Epithelial cell of esophagus (primary cell): ENCODE measurements at places on chromosomes 3 and 15.
A peak's percentile ranks its signal among the peaks of the same experiment; 100 is the strongest.

DNA sequence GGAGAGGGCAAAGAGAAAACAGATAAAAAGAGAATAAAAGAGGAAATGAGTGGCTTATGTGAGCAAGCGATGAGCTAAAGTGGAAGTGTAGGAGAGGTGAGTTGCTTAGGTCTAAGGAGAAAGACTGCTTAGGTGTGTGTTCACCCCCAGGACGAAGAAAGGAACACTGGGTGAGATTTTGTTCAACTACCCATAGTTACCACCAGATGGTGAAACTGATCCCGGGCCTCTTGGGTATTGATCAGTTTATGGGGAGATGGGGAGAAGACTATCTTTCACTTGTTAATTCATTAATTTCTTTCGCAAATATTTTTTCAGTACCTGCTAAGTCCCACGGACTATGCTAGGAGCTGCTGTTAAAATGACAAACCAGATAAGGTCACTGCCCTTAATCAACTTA lies 33.9 kb downstream of the GAP43 start:
- DNase-seq, result no peak

GRCh38 chr15:31013863-31014607 lies 22.6 kb upstream of the MTMR10 start:
- no peak for DNase-seq

- peak; percentile 84 for DNase-seq
Observed at GRCh38 chr3:14280326-14280725, 101.7 kb downstream of the LSM3 start.

DNA sequence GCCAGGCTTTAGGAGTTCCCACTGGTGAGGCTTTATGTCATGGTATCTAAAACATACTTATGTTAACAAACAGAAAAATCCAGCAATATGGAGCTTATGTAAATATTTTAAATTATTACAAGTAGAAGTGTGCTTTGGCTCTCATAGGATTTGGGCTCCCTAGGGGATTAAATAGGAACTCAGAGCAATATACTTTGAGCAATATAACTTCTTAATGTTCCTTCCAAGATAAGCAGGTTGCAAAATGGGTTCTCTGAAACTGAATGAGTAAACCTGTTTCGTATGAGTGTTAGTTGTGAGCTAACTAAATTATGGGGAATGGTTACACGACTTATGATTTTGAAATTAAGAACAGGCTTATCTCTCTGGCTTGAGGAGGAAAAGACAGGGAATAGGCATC lies 366.1 kb upstream of the ZNF385D start:
- no peak for DNase-seq

DNA sequence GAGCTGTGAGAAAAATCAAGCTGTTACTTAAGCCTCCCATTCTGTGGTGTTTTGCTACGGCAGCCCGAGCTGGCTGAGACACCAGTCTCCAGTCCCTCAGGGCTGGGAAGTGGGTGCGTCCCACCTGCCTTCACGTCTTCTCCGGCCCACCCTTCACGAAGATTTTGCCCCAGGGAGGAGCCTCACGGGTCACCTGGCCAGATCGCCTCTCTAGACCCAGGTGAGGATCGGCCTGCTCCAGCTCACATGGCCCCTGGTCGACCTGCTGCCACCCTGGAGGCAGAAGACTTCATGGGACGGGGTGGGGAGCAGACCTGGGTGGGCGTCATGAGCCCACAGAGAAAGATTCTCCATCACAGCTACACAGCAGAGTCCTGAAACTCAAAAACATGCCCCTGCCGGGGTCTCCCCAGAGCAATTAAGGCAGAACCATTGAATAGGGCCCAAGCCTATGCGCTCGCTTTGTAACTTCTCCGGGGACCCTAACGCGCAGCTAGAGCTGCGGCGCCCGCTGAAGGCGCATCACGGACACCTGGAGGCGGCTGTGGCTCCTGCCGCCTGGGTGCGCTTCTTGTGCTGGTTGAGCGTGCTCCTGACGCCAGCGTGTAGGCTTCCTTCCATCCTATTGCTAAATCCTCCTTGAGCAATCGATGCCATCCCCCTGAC lies 92.6 kb upstream of the ALDH1A3 start:
- DNase-seq, result no peak

DNA sequence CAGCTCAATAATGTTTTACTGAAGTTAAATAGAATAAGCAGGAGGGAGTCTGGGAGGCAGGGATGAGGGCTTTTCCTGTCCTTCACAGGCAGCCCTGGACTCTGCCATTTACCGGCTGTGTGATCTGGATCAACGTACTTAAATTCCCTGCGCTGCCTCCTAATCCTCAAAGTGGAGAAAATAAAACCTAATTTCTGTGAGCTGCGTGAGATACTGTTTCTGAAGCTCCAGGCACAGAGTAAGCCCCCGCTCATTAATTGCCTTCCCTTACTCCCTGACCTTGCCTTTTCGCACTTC lies 278 bp upstream of the PDIA5 start:
- no peak for DNase-seq

- no peak for DNase-seq
Observed at GRCh38 chr15:70047386-70048197, 50.1 kb downstream of the TLE3 start.

DNA sequence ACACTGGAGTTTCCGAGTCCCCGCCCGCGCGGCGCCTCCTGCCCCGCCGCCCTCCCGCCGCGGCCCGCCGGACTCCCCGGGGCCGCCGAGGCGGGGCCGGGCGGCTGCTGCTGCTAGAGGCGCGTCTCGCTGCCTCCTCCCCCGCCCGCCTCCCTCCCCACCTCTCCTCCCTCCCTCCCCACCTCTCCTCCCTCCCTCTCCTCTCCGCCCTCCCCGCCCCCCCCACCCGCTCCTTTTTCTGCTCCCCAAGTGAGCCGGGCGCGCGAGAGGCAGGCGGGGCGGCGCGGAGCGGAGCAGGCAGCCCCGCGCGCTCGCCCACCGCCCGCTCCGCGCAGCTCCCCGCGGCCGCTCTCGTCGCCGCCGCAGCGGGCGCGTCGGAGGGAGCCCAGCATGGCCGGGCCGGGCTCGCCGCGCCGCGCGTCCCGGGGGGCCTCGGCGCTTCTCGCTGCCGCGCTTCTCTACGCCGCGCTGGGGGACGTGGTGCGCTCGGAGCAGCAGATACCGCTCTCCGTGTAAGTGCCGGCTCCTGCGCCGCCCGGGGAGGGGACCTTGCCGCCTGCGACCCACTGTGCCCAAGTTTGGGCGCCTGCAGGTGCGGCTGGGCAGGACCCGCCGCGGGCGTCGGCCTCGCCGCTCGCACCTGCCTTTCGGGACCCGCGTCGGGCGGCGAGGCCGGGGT lies at the start of gene CACNA2D3:
TSS of gene CACNA2D3 (plus strand) at position 229 of the 679 bp plus-strand sequence.
- DNase-seq, result peak; percentile 14

DNA sequence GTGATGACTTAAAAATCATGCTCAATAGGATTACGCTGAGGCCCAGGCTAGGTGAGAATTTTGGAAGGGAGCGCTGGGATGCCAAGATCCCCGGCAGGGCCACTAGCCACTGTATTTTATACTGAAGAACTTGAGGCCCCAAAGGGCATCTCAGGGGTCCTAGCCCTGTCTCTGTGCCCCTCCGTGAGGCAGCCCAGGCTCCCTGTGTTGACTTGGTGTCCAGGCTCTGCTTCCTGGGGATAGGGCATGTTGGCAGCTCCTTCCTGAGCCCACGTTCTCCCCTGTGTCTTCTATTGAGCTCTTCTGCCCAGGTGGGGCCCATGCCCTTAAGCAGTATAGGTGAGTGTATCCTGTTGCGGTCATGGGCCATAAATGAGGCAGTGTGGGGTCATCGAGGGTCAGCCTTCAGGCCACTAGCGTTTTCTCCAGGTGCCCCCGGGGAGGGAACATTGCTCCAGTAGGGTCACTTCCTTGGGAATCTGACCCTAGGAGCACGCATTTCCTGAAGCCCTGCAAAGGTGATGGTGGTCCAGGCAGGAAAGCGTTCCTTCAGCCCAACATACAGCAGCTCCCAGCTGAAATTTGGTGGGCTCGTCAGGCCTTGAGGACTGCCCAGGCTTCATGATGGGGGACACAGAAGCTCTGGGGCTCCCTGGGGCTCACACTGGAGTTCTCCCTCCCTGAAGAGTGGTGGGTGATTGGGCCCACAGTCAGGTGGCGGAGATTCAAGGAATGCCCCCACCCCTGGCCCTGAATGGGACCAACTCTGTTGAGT lies 189.4 kb downstream of the UBE3A start:
- DNase-seq, result no peak
